ENCODE measurements at places on chromosomes 2 and 18.
A peak's percentile ranks its signal among the peaks of the same experiment; 100 is the strongest.

GRCh38 chr2:29787473-29788465, 133.6 kb downstream of the ALK start:
- DNase-seq, result peak; percentile 79

DNA sequence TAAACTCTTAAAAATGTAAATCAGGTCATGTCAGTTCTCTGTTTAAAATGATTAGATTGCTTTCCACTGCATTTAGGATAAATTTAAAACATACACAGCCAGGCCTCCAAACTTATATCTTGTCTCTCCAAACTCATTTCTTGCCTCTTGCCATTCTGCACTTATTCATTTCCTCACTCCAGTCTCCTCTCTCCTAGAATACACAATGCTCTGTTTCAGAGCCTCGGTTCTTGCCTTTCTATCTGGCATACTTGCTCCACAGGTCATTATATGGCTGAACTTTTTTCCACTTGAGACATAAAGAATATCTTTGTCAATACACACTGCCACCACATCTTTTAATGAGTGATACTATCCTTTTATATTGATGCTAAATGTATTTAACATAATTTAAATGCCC, 10.5 kb upstream of the UGP2 start:
- no peak for DNase-seq

- no peak for DNase-seq
These were observed 8.1 kb downstream of the ASIC4 start for GRCh38 chr2:219522111-219523030.

DNA sequence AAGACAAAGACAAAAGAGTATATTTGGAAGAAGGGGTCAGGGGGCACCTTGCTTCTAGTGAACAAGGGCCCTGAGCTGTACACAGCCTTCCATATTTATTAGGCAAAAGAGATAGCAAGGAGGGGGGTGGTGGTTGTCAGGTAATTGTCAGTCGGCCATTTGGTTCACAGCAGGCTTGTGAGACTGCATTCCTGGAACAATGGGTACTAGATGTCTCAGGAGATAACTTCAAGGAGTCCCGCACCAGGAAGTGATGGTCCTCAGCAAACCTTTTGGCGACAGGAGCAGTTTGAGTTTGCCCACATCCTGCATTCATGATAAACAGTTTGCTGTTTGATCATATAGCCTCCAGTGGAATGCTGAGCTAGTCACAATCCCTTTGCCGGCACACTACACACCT, 376.4 kb upstream of the RAB12 start:
- DNase-seq, result no peak
